Upper lobe of left lung (tissue), 6 donors: ENCODE measurements at places on chromosomes 1 and 21. TPM values are rescaled to one million over a fixed set of nuclear protein-coding genes. Genes with fewer than 3 reads are reported as not detected.

DNA sequence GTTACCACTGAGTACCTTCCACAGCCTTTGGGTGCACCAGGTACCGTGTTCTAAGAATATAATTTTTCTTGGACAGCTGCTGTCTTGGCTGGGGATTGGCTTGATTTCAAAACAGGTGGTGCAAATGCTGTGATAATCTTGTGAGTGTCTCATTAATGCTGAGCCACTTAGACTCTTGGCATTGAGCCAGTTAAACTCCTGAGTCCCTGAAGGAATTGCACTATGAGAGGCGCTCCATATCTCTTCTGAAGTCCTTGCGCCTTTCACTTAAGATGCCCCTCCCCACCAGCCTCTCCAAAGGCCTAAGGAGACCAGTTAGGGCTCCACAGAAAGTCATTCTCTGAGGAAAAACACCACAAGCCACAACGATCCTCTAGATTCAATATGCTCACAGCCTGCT lies 51.0 kb downstream of the BACH1 start:
- H3K4me3 ChIP-seq, result no peak overlapping the region
- peaks cover 29% of the 10 kb centered on the region for H3K4me1 ChIP-seq
- H3K27ac ChIP-seq, result peak overlapping the region; percentile 9
- no peaks in the 10 kb centered on the region for H3K27me3 ChIP-seq

DNA sequence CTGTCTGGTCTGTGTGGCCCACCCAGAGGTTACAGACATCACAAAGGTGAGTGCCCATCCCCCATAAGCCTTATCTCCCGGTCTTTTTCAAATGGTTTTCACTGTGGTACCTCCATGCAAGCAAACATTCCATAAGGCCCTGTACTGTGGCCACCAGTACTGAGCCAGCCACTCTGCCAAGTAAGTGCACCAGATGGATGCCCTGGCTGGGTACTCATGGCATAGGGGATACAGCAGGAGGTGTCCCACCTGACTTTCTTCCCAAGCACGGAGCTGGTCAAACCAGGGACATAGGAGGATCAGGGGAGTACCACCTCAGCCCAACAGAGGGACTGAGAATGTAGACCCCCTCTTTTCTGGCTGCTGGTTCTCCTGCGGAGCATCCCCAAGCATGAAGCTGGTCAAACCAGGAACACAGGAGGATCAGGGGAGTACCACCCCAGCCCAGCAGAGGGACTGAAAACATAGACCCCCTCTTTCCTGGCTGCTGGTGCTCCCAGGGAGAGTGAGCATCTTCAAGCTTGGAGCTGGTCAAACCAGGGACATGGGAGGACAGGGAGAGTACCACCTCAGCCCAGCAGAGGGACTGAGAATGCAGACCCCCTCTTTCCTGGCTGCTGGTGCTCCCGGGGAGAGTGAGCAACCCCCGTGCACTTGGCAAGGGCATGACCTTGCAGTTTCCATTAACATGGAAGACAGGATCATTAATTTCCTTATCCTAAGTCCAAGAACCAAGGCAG lies 81.8 kb upstream of the KLHDC7A start:
- H3K36me3 ChIP-seq, result no peaks in the 10 kb centered on the region
- H3K27me3 ChIP-seq, result no peaks in the 10 kb centered on the region
- no peak for DNase-seq
- no peak overlapping the region for H3K4me3 ChIP-seq
- no peak overlapping the region for H3K27ac ChIP-seq
- H3K4me1 ChIP-seq, result no peaks in the 10 kb centered on the region

DNA sequence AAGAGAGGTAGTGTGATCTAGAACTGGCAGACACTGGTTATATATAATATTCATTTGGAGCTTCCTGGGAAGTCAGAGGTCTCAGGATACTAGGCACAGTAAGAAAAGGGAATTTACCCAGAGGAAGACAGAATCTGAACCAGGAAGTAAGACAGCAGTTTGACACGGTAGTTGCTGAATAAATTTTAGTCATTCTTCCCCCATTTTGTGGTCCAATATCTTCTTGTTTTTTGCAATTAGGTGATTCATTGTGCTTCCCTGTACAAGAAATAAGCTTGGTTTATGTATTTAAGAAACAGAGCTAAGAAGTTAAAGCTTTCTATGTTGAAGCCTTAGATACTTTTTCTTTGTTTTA lies 1.3 kb downstream of the TMEM167B start:
- H3K4me1 ChIP-seq, result peaks cover 21% of the 10 kb centered on the region
- H3K4me3 ChIP-seq, result peak overlapping the region; percentile 74
- no peaks in the 10 kb centered on the region for H3K27me3 ChIP-seq
- DNase-seq, result no peak
- H3K36me3 ChIP-seq, result peaks cover 2% of the 10 kb centered on the region

DNA sequence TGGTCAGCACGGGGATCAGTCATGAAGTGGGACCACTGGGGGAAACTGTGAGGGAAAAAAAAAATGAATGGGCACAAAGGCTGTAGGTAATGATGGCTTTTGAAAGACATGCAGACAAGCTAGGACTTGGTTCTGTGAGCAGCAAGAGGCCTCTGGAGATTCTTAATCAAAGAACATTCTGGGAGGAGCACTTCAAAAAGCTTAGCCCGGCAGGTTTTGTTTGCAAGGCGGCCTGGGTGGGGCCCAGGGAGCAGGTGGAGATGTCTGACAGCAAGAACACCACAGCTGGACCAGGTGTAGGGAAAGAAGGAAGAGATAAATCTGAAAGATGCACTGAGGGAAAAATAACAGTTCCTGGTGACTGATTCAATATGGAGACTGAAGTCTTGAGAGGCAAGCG lies 6.0 kb downstream of the TEX35 start:
- no peaks in the 10 kb centered on the region for H3K4me1 ChIP-seq
- no peak overlapping the region for H3K27ac ChIP-seq
- DNase-seq, result no peak
- no peaks in the 10 kb centered on the region for H3K36me3 ChIP-seq
- no peaks in the 10 kb centered on the region for H3K27me3 ChIP-seq
- H3K4me3 ChIP-seq, result no peak overlapping the region

- no peak overlapping the region for H3K4me3 ChIP-seq
- no peak for DNase-seq
- H3K27me3 ChIP-seq, result no peaks in the 10 kb centered on the region
These were observed 15.0 kb upstream of the REN start for GRCh38 chr1:204181116-204181515.

GRCh38 chr1:46274225-46275029 lies 26.9 kb downstream of the RAD54L start:
- no peaks in the 10 kb centered on the region for H3K36me3 ChIP-seq
- no peak overlapping the region for H3K27ac ChIP-seq
- H3K27me3 ChIP-seq, result no peaks in the 10 kb centered on the region

- no peak overlapping the region for H3K27ac ChIP-seq
- H3K4me3 ChIP-seq, result no peak overlapping the region
- H3K4me1 ChIP-seq, result no peaks in the 10 kb centered on the region
These were observed 341.7 kb downstream of the DSCAM start for GRCh38 chr21:40505244-40505643.

GRCh38 chr1:158283965-158284364 lies 5.8 kb upstream of the CD1C start:
- no peaks in the 10 kb centered on the region for H3K4me1 ChIP-seq
- no peaks in the 10 kb centered on the region for H3K27me3 ChIP-seq
- no peak overlapping the region for H3K4me3 ChIP-seq

- DNase-seq, result peak; percentile 55
- peak overlapping the region; percentile 10 for H3K27ac ChIP-seq
- no peaks in the 10 kb centered on the region for H3K36me3 ChIP-seq
- peaks cover 21% of the 10 kb centered on the region for H3K4me1 ChIP-seq
- no peak overlapping the region for H3K4me3 ChIP-seq
- no peaks in the 10 kb centered on the region for H3K27me3 ChIP-seq
These were observed 55.0 kb downstream of the S1PR1 start for GRCh38 chr1:101291562-101292380.

- DNase-seq, result no peak
- H3K4me1 ChIP-seq, result no peaks in the 10 kb centered on the region
- no peaks in the 10 kb centered on the region for H3K27me3 ChIP-seq
- no peaks in the 10 kb centered on the region for H3K36me3 ChIP-seq
- H3K27ac ChIP-seq, result no peak overlapping the region
These were observed 843.2 kb downstream of the AMY1C start for GRCh38 chr1:104592926-104593325.

GRCh38 chr1:200620273-200621131 lies at the start of gene KIF14:
Gene KIF14 (minus strand): TSS chr1:200620751. CDS start chr1:200618723, 2,028 bp downstream.
- peaks cover 10% of the 10 kb centered on the region for H3K4me1 ChIP-seq
- H3K4me3 ChIP-seq, result peak within 1 kb of the TSS; percentile 77
- DNase-seq, result peak; percentile 97
- peak within 1 kb of the TSS; percentile 68 for H3K27ac ChIP-seq
- H3K27me3 ChIP-seq, result no peaks in the 10 kb centered on the region

DNA sequence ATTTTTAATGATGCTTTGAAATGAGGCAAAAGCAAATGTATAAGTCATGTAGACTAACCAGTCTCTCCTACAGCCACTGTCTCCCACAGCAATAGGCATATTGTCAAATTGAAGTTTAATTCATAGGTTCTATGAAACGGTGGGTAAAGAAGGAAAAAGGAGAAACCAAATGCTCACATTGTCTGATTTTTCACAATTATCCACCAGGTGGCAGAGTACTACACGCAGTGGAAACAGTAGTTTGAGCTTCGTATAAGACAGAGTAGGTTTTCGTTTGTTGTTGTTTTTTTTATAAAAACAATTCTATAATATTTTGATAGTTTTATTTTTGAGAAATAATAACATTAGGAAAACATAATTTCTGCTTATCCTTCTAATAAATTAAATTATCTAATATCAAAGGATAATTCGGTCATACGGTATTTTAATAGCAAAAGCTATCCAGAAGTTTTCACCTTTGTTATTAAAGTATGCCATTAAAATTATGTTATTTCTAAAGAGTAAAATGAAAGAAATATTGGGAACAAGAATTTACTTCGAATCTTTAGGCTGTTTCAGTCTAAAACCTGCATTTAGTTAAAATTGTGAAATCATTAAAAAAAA lies 39.1 kb downstream of the TYW3 start:
- H3K36me3 ChIP-seq, result no peaks in the 10 kb centered on the region
- H3K27ac ChIP-seq, result no peak overlapping the region
- no peak for DNase-seq
- no peaks in the 10 kb centered on the region for H3K4me1 ChIP-seq
- H3K27me3 ChIP-seq, result no peaks in the 10 kb centered on the region

DNA sequence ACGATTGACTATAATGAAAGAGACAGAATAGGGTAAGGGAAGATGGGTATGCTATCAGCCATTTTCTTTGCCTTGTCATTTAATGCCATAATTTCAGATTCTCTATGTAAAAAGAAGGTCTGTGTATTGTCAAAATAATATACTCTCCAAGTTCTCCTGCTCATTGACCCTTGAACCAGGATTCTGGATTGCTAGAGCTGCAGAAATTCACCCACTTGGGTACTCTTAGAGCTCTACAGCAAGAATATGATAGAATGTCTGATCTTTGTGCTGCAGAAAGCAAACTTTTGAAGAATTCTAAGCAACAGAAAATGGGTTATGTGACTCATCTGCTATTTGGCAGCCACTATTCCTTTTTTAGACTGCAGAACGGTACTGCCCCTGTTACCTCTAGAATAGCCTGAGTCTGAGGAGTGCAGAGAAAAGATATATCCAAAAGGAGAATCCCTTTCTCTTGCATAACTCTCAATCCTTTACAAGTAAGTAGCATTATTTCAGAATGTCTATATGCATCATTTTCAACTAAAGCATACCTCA lies 78.2 kb upstream of the TENT5C start:
- no peaks in the 10 kb centered on the region for H3K4me1 ChIP-seq
- no peaks in the 10 kb centered on the region for H3K27me3 ChIP-seq
- H3K4me3 ChIP-seq, result no peak overlapping the region
- no peak for DNase-seq
- peaks cover 3% of the 10 kb centered on the region for H3K36me3 ChIP-seq

- no peak overlapping the region for H3K27ac ChIP-seq
- H3K4me3 ChIP-seq, result no peak overlapping the region
- DNase-seq, result no peak
These were observed 50.7 kb upstream of the PDE4B start for GRCh38 chr1:65741993-65742392.

The CHIA gene
- 18.9 TPM for total RNA-seq

The S100A9 gene
- 883 TPM for total RNA-seq

The SYNC gene
- 12.0 TPM for total RNA-seq
